ENCODE measurements at places on chromosomes 16 and 17.

DNA sequence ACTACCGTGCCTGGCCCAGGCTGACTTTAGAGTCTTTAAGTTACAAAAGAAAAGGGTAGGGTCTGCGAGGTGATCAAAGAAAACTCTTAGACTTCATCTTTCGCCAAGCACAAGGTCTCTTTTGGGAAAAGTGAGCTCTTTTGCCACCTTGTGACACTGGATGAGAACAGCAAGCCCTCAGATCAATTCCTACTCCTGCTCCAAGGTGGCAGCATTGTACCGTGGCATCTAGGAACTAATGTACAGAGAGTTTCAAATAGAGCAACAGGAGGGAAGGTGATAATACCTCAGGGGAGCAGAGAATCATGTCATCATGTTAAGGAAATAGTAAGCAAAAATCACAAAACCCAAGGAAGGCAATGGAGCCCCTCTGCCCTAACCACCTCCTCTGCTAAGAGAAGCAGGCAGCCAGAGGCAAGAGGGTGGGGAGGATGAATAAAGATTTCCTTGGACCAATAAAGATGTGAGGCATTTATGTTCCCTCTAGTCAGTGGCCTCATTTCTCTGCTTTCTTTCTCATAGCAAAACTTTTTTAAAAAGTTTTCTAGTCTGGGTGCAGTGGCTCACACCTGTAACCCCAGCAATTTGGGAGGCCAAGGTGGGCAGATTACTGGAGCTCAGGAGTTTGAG is 2.1 kb upstream of the C17orf78 start:
- DNase-seq, result peak; percentile 68

- DNase-seq, result no peak
Measured at GRCh38 chr17:74637265-74637664, 13.7 kb upstream of the CD300E start.

- peak; percentile 90 for DNase-seq
Measured at GRCh38 chr17:8118769-8119580, 661 bp upstream of the ALOXE3 start.

DNA sequence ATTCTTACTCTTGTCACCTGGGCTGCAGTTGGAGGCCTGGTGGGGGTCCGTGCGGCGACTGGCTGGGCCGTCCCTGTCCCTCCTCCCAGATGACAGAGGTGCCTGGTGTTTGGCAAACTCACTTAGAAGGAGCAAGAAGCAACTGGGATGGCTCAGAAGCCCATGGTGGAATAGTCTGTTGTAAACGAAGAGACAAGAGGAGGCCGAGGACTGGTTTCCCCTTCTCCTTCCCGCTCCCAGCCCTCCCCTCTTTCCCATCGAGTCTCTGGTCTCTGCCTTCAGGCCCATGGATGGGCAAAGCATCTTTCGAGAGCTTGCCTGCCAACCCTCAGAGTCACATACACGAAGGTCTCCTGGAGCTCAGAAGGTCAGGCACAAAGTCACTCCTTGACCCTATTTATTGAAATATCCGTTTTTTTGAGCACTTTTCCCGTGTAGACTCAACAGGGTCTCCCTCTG is 364.4 kb downstream of the SEC14L1 start:
- DNase-seq, result no peak

- peak; percentile 72 for DNase-seq
Measured at GRCh38 chr17:48915459-48916282, 7.5 kb downstream of the UBE2Z start.

- DNase-seq, result no peak
Measured at GRCh38 chr16:76118344-76118743, 158.9 kb upstream of the CNTNAP4 start.

DNA sequence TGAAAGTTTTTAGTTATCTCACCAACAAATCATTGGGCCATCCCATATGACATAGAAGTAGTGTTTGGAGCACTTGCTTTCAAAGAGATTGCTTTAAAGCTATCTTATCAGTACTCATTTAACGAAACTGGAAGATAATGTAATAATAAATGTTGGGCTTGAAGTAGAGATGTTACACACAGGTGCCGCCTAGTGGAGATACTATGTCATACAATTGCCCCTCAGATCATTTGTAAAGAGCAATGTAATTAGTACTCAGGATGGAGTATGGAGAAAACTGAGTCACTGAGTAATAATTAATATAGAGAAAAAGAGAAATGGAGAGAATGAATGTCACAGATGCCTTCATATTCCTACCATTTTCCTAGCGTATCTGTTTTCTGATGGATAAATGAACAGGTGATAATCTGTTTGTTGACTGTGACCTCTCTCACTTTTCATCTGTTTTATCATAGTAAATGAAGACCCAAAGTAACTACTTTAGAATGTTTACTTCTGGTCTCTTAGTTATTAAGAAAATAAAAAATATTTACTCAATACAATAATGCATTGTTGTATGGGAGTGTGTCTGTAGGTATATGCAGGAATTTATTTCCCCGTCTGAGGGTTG is 80.4 kb downstream of the EFCAB5 start:
- DNase-seq, result peak; percentile 58

DNA sequence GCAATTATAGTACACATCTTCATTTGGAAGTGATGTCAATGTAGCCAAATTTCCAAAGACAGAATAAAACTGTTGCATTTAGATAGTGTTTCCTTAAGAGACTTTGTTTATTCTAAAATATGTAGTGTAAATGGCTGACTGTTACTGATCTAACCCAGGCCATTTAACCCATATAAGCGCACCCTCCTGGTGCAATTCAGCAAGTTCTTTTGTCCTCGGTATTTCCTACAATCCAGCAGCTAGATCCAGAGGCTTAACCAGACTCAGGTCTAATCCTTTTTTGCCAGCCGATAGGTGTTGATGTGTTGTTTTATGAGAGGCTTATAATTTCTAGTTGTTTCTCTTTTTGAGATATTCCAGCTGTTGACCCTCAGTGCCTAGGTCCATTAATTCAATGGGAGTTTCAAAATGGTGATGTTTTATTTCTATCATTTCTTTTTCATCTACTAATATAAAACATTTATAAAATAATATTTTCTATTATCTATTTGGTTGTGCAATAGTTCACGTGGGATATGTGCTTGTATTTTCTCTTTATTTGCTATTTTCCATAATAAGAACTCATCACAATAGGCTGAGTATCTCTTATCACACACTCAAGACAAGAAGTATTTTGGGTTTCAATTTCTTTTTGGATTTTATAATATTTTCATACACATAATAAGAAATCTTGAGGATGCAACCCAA is 14.5 kb downstream of the ABCA9 start:
- DNase-seq, result no peak

DNA sequence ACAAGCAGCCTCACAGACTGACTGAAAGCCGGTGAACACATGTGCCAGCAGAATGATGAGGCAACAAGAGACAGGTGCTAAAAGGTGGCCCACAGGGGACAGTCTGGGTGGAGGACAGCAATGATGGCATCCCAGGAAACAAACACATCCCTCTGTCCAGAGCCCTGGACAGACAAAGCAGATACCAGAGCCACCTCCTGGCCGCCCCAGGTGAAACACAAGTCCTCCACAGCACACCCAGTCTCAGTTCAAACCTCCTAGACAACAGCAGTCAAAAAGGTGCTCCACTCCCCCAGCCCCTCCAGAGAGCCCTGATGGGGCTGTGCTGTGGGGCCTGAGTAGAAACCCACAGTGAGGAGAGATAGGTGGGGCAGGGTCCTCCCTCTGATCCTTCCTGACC is 20.3 kb upstream of the CDH5 start:
- no peak for DNase-seq

DNA sequence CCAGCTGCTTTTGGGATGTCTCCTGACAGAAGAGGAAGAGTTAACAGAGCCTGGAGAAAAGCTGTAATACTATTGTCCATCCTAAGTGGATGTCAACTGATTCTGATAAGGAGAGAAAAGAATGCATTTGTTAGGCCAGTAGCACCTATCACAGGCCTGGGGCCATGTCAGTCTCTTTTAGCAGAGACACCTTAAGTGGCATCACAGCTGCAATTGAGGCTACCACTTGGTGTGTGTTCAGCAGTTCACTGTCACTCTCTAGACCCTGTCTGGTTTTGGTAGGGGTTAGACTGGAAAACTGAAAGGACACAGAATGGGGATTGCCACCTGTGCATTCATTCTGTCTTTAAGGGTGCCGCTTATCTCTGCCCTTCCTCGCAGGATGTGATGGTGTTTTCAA is 42.0 kb downstream of the PSMD12 start:
- no peak for DNase-seq

GRCh38 chr16:525123-525519 is 2.4 kb upstream of the CAPN15 start:
- no peak for DNase-seq

Data from CD8-positive, alpha-beta T cell (primary cell).